ENCODE measurements at places on chromosomes 6 and 20. TPM values are rescaled to one million over a fixed set of nuclear protein-coding genes. Genes with fewer than 3 reads are reported as not detected.

GRCh38 chr6:40997234-40997957 is 41.6 kb downstream of the UNC5CL start:
- peak; percentile 41 for DNase-seq

DNA sequence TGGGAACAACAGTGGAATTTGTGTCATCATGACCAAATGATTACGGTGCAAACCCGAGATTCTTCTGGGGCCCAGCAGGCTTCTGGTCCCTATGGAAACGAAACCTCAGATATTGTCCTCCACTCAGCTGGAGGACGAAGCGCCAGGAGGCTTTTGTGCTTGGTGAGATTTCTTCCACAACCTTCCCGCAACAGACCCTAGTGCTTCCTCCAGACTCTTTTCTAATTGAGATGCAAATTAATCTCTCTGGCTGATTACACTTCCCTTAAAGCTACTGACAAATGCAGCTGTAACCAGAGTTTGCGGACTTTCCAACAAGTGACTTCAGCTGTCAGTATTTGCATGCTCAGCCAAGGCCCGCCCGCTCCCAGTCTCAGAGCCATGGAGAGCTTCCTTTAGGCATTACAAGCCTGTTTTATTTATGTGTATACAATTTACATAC is 96.0 kb downstream of the INSM1 start:
- DNase-seq: no peak

GRCh38 chr6:126374372-126374771 is 34.5 kb downstream of the CENPW start:
- DNase-seq: no peak

DNA sequence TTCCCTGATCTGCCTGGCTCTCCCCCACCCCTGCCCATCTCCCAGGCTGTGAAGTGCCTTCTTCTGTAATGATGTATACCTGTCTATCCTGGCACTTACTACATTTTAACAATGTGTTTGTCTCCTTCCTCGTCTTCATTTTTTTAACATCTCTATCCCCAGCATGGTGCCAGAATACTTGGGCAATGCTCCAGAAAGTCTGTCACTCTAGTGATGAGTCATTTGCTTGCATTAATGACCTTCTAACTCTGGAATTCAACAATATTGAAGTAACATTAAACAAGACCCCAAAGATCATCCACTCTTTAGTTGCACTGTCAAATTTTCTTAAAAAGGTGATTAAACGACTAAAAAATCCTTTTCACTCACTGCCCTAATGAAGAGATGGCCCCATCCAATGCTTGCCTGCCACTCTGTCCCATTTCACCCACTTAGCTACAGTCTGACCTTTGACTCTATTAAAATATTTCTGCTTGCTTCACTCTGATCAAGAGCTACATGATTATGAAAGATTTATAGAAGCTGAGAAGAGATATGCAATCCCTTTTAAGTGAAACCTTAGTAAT is 7.7 kb upstream of the KLHL31 start:
- DNase-seq: peak; percentile 21

DNA sequence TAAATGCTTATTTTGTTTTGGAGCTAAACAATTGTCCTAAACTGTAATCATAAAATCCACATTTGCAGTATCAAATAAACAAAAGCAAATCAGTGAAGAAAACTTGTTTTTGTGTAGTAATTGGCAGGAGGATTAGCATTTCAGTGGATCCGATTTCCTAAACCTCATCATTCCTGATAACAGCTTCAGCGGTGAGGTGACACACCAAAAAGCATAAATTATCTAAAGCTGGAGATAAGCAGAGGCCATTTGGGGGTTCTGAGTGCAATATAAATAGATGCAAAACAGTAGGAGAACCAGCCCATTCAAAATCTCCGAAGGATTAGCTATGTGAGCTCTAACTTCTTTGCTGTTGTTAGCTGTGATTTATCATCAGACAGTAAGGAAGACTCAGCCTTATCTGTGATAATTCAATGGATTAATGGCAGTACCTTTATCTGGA is 235.8 kb downstream of the EPHA7 start:
- no peak for DNase-seq

- no peak for DNase-seq
These were observed 207.3 kb downstream of the OTOR start for GRCh38 chr20:16955462-16955861.

DNA sequence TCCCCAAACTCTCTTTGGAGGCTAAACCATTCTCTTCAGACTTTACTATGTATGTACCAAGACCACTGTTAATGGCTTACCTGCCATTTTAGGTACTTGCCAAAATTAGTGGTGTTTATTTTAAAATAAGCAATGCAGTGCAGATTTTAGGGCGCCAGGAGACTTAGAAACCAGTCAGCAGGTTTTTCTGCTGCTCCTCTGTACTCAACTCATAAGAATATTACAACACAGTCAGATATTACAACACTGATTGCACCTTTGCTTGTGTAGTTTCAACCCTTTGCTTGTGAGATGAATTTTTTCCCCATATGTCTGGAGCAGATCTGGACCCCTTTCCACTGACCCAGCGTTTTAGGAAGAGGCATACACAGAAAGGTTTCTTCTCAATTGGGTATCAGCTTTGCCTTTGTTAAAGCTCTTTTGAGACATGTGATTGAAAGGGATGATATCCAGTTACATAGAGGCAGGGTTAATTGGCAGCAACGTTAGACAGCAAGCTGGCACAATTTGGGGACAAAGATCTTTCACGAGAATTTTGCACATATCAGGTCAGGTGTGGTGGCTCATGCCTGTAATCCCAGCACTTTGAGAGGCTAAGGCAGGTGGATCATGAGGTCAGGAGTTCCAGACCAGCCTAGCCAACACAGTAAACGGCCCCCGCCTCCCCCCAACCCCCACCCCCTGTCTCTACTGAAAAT is 6.2 kb downstream of the TTPAL start:
- DNase-seq: no peak

- no peak for DNase-seq
These were observed 29.9 kb upstream of the AGPAT4 start for GRCh38 chr6:161303628-161304340.

GRCh38 chr6:43376551-43376981 is 7.1 kb upstream of the ZNF318 start:
- DNase-seq: no peak

HLA-DQA2 gene
- polyA plus RNA-seq: not detected

GRCh38 chr20:48732081-48732829 is 95.5 kb downstream of the PREX1 start:
- no peak for DNase-seq

TRIM40 gene
- polyA plus RNA-seq: not detected

- no peak for DNase-seq
These were observed 159.2 kb downstream of the PLCB4 start for GRCh38 chr20:9227896-9228615.

FGD2 gene
- not detected for polyA plus RNA-seq

- no peak for DNase-seq
These were observed 100.4 kb downstream of the CD83 start for GRCh38 chr6:14217728-14218518.

DNA sequence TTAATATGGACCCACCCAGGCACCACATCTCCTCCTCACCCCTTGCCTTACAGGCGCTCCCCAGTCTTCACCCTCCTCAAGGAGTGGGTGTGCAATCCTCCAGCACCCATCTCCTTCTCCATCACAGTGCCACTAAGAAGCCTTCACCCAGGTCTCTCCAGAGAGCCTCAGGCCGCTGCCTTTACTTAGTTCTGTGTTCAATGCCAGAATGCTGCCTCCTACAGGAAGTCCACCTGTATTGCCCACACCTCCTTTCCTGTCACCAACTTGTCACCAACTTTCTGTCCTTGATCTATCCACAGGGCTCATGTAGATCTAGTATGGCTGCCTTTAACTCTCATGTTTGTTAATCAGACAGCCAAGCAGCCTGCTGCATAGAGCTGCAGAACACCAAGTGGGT is 586 bp upstream of the LST1 start:
- no peak for DNase-seq

DNA sequence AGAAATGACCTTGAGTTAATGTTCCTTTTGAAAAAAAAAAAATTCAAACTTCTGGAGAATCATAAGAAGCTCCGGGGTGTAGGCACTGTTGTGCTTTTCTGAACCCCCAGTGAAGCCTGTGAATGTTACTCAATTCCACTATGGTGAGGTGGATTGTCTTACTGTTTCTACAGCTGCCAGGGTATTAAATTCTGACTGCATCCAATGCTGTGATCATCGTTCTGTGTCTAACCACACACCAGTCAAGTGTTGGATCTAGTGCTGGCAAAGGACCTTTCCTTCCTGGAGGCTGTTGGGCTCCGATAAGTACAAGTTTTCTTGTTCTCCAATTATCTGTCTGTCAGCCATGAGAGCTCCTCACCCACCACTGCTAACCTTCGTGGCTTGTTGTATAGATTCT is 162.0 kb upstream of the EPHA7 start:
- no peak for DNase-seq

DNA sequence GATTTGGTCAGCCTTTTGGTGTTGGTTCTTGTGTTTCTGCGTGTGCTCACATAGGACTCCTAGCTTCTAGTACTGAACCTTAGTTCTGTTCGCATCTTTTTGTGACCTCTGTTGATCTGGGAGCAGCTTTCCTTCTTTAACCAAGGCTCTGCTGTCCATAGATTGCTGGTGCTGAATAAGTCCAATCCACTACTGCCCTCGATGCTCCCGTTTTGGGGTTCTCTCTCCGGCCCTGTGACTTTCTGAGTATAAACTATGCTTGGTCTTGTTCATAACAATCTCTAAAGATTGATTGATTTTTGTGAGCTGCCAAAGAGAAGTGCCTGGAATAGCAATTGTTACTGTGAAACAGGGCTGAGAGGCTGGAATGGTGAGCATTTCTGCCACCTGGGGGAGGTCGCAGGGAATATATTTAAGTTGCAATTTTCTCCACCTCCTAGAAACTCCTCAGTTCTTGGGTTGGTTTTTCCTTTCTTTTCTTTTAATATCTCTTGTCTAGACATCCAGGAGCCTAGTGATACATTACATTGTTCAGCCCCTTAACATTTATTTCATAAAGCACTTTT is 422.9 kb upstream of the CHD6 start:
- DNase-seq: no peak

DNA sequence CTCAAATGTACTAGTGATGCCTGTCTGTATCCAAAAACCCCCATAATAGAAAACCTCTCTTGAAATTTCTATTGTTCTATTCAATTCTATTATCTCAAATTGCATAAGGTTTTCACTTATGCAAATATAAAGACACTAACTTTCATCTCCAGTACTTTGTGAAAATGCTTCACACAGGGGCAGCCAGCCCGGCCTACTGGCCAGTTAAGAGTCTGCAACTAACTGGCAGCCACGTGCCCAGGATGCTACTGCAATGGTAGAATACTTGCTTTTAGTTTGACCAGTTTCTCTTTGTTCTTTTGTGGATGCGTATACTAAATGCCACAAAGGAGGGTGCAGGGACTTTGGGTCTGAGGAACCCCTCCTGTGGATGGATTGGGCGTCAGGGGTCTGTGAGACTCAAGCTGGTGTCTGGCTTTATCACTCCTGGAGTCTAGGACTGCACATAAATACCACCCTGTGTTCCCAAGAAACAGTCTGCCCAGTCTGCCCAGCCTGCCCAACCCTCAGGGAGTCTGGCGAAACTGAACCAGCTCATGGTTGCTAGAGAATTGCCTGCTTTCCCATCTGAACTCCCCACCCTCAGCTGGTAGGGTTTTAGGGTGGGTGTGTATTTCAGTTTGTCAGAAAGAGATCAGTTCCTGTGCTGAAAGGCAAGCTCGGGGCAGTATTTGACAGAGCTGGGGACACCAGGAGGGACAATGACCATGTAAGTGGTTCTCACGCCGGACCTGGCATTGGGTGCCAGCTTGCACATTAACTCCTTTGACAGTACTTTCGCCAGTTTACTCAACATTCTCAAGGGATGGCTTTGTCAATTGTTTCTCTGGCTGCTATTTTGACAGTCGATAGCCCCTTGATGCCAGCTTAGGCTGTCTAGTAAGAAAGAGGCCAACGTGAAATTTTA is 558.2 kb upstream of the JAG1 start:
- DNase-seq: no peak

MYBL2 gene
- 6.4 TPM for polyA plus RNA-seq

GRCh38 chr6:733431-734219 is 40.7 kb upstream of the EXOC2 start:
- DNase-seq: no peak

DNA sequence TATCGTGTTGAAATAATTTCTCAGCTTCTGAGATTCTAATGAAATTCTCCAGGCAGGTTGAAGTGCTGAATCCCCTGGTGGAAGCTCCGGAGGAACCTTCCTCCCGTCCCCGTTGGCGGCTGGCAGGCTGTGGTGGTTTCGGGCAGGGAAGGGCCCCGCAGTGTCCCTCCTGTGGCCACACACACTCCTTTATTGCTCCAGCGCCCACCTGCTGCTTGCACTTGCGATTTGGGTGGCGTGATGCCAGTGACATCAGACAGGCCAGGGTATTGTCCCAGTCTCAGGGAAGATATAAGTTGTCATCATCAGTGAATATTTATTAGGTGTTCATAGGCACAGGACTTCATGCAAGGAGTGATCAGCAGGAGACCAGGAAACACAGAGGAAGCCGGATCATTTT is 530.4 kb downstream of the QKI start:
- DNase-seq: no peak

DNA sequence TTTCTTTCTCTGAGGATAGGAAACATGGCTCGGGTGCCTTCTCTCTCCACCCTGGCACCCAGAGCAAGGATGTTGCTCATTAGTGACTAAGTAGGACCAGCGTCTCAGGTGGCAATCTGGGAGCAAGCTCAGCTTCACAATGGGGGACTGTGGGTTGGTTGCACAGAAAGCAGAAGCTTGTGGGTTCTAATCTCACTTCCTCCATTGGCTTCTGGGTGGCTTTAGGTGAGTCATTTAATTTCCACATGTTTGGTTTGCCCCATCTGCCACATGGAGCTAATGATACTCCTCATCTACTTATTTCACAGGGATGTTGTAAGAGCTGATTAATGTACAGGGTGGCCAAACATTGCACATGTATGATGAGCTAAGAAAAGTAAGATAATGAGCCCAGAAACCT is 54.8 kb upstream of the AKIRIN2 start:
- DNase-seq: peak; percentile 31

DAAM2 gene
- polyA plus RNA-seq: 39.7 TPM

All from BJ (cell line).